Astrocyte of the hippocampus (primary cell): ENCODE measurements at places on chromosomes 4 and X.

DNA sequence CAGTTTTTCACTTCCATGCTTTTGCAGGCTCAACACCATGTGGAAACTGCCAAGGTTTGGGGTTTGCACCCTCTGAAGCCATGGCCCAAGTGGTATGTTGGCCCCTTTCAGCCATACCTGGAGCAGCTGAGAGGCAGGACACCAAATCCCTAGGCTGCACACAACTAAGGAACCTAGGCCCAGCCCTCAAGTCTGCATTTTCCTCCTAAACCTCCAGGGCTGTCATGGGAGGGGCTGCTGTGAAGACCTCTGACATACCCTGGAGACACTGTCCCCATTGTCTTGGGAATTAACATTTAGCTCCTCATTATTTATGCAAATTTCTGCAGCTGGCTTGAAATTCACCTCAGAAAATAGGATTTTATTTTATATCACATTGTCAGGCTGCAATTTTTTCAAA, 856.1 kb downstream of the TECRL start:
- DNase-seq = no peak

DNA sequence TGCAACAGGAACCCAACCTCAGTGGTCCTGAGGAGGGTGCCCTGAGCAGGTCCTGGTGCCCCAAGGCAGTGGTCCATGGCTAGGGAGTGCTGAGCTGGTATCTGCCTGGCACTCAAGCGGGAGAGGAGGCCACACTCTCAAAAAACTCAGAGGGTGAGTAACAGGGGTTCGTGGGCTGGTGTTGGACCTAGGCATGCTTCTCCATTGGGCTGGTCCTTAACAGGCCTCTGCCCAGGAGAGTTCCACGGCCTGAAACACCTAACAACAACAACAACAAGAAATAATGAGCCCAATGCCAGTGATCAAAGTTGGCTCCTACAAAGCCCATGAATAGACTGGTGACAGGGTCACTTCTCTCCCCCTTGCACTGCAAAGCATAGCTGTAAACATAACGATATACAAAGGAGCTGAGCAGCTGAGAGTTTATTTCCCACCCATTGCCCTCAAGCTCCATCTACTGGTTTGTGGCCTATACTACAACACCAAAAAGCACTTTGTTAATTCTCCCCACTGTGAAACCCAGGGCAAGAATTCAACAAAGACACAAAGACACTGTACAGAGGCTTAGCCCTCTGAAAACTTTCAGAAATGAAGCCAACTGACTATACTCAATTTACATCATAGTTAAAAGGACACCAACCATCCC, 736.1 kb upstream of the ADGRL3 start:
- peak; percentile 14 for DNase-seq

DNA sequence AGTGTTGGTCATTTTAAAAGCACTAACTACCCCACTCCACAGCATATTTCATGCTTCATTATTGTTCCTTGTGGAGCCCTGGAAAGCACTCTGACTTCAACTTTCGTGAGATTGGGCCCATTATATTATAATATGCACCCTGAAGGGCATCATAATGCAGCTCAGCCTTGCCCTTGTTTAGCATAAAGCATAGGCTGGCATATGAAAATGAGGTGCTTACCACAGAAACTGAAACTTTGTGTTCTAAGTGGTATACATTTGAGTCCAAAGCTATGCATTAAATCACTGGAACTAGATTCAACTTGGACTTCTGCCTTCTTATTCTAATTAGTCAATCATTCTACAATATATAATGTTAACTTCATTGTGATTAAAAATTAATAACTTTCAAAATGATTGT, 1027.9 kb downstream of the STIM2 start:
- DNase-seq = no peak

DNA sequence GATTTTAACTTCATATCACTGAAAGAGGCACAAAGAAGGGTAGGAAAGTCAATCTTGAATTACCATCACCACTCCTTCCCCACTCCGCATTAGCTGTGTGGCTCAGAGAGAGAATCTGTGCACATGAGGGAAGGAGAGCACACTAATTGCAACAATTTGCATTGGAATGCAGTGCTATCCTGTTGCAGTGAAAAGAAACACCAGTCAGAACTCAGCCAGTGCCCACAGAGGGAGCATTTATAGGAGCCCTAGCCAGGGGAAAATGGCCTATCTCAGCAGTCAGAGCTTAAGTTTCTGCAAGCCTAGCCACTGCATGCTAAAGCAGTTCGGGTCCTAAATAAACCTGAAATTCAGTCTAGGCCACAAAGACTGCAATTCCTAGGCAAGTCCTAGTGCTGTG, 159.4 kb upstream of the AR start:
- DNase-seq = no peak

DNA sequence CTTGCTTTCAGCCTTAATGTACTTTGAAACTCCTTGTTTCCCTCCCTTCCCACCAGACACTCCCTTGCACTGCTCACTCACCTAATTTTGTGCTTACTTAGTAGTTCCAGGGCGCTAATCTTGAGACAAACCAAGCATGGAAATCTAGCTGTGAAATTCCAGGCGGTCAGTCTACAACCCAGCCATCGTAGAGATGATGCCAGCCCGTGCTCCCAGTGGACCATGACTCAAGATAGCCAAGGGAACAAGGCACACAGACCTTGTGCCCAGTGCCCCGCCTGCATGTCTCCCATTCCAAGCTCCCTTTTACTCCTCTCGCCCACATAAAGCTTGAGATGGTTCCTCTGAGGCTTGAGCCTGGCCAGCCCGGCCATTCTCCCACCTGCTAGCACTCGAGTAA, 11.1 kb downstream of the TREX2 start:
- DNase-seq = no peak

- peak; percentile 82 for DNase-seq
Observed at GRCh38 chrX:2679534-2680485, 11.3 kb upstream of the CD99 start.

GRCh38 chr4:128544272-128544671, 256.7 kb upstream of the PGRMC2 start:
- no peak for DNase-seq

DNA sequence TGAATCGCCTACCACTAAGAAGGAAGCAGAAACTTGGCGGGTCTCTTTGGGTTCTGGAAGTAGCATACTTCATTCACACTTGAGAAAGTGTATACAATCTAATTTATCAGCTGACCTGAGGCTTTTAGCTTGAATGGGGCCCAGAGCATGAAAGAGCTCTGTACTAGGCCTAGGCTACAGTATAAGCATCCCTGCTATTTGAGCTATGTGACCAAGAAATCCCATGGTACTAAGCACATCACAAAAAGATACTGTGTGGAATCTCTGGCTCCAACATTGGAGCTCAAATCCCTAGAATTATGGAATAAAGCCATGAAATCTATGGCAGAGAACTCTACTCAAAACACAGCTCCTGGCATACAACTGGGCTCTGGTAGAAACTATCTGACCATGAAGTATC, 43.9 kb upstream of the CCDC149 start:
- peak; percentile 13 for DNase-seq

GRCh38 chr4:48832571-48832970, 1.7 kb downstream of the OCIAD1 start:
- DNase-seq = peak; percentile 2

DNA sequence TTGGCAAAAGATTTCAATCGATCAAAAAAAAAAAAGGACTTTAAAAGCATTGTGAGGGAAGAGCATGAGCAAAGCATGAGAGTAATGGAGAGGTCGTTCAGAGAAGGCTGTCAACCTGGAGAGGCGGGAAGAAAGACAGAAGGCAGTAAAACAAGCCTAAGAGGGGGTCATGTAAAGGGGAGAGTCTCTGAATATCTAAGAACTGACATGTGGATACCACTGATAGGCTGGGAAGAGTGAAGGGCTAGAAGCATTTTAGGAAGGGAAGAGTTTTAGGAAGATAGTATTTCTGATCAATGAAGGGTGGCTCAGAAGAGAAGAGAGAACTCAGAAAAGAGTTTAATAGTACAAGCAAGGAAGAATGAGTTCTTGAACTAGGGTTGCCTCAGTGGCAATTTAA, 7.5 kb downstream of the FAM9C start:
- no peak for DNase-seq

- DNase-seq = no peak
Observed at GRCh38 chr4:1052231-1052671, 40.8 kb downstream of the FGFRL1 start.

GRCh38 chrX:153633048-153633447, 14.0 kb upstream of the DUSP9 start:
- no peak for DNase-seq

- DNase-seq = peak; percentile 48
Observed at GRCh38 chrX:10769195-10769594, 148.8 kb upstream of the MID1 start.
